ENCODE measurements at places on chromosomes 2 and 18.

DNA sequence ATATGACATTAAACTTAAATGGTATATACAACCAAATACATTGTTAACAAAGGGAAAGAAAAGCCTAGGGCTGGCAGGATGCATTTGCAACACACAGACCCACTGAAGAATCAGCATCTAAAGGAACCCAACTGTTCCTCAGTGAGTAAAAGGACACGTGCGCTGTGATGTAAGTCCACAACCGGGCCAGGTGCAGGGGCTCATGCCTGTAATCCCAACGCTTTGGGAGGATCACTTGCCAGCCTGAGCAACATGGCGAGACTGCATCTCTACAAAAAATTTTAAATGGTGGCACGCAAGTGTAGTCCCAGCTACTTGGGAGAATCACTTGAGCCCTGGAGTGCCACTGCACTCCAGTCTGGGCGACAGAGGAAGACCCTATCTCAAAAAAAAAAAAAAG is 3.9 kb downstream of the DTNB start:
- no peak for DNase-seq

DNA sequence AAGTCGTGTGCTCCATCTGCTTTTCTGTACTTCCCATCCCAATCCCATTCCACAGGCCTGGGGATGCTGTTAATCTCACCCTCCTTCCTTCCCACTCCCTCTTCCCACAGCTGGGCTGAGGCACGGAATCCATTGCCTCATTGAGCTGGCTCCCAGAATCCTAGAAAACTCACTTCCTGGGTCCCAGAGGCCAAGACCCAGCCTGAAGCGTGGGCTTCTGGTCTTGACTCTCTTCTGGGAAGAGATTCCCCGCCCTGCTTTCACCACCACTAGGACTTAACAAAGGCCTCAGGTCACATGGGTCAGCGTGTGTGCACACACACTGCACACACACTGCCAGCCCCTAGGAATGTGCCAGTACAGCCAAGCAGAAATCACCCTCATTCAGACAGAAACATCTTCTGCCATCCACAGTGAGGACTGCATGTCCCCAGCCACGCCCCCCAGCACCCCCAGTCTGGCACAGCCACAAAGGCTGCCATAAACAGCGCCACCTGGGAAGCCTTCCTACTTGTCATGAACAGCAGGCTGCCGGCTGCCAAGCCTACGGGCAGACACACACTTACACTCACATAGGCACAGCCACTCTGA is 165.8 kb downstream of the TNS1 start:
- DNase-seq: no peak

DNA sequence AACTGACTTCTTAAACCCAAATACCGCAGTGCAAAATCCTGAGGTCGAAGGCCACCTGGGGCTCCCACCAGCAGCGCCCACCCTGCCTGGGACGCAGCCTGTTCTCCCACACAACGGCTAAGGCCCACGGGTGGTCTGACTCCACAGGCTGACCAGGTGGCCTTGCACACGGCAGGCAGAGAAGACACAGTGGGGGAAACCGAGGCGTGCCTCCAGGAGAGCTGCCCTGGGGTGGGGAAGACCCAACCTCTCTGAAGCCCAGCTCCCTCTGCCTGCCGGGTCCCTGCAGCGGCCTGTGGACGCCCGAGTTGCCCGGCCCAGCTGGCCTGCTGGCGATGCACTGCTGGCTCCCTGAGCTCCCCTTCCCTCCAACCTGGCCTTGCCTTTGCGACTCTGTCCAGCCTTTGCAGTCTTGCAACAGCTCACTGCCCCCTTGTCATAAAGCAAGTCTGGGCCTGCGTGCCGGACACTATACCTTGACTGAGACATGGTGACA is 9.7 kb upstream of the SEMA4C start:
- DNase-seq: no peak

DNA sequence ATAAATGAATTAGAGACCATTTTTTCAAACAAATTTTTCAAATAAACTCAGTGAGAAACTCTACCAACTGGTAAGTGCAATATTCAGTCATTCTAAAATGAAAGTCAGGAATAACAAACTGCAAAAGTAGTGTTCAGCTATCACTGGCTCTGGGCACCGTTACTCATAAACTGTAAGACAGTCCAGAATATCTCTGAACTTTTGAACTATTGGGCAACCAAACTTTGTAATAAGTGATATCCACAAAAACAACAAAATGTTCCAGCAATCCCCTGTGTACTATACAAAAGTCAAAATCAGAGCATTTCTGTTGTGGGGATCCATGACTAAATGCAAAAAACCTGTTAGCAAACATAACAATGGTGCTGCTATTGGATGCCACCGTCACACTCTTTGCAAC is 56.3 kb downstream of the SLC25A12 start:
- no peak for DNase-seq

- DNase-seq: no peak
Measured at GRCh38 chr2:65955259-65955658, 479.7 kb upstream of the MEIS1 start.

GRCh38 chr2:241854342-241855244 is 4.1 kb downstream of the PDCD1 start:
- DNase-seq: no peak

DNA sequence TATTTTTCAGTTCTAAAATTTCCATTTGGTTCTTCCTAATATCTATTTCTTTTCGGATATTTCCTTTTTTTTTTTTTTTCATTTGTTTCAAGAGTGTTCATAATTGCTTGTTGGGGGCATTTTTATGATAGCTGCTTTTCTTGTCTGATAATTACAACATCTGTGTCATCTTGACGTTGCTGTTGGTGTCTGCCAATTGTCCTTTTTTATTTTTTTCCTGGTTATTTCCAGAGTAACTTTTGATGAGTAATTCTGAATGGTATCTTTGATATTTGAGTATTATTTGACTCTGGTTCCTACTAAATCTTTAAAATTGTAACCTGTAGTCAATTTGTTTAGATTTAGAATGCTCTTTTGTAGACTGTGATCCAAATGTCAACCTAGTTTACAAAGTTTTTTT is 51.3 kb upstream of the CHRNA1 start:
- peak; percentile 28 for DNase-seq

DNA sequence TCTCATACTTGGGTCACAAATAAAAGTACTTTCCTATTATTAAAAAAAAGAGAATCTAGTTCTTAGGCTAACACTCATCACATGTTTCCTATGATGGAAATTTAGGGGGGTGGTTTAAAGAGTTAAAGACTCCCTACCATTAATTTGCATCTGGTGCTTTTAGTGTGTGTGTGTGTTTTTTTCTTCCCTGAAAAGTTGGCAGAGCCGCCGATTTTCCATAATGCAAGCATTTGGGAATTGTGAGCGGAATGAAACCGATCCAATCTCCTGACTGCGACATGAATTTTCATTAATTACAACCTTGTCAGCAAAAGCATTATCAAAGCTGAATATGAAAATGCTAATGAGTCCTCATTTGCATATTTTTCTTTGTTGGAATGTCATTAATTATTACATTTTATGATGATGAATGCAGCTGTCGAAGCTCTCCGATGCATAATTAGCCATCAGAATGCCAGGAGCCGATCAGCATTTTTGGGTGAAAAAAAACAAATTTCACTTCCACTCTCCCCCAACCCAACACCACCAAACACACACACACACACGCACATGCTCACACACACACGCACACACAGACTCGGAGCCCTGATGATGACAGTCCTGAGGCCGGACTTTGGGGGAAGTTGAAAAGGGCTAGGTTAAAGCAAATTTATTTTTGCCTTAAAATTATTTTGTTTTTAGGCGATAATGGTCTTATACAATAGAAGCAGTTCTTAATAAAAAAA is 165.4 kb downstream of the TCF4 start:
- no peak for DNase-seq
